Right atrium auricular region (tissue), 2 donors: ENCODE measurements at places on chromosomes 11 and 22. TPM values are rescaled to one million over a fixed set of nuclear protein-coding genes. Genes with fewer than 3 reads are reported as not detected.

DNA sequence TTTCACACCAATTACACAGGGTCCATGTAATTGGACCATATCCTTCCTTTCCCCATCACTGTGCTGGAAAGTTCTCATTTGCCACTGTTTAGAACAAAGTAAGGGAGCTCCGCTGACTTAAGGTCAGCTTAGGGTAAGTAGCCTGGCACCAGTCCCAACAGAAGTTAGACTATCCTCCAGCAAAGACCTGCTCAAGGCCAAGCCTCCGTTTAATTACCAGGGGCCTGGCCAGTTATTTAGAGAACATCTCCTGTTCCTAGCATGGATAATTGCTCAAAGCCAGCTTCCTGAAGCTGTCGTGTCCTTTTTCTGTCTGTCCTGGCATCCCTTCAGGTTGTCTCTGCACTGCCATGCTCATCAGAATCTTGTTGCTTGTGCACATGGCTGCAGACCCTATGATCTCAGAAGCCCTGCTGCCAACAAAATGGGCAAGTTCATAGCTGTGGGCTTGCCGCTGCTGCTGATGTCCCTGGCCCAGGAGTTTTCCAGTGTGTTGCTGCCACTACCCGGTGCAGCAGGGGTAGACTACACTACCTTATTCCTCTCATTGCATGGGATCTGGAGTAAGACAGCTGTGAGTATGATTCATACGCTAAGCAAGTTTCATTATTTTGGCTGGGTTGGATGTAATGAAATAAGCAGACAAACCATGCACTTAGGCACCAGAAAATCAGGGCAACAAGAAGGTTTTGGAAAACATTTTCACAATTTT is 8.1 kb downstream of the OR8A1 start:
- no peak for DNase-seq
- no peaks in the 10 kb centered on the region for H3K27me3 ChIP-seq
- H3K36me3 ChIP-seq = no peaks in the 10 kb centered on the region
- peaks cover 6% of the 10 kb centered on the region for H3K4me1 ChIP-seq
- no peak overlapping the region for H3K4me3 ChIP-seq

DNA sequence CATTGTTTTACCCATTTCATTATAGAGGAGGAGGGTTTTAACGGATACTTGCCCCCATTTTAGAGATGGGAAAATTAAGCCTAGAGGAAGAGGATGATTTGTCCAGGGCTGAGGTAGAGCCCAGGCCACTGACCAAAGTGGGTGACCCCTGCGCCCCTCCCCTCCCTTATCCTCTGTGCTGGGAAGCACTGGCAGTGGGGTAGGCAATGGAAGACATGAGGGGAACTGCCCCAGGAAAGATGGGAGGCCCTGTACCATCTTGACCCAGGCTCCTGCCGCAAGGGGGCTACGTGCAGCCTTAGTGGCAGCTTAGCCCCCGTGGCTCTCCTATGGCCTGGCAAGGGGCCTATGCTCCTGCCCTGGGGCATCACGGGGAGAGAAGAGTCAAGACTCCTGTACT is 76.4 kb upstream of the MYOD1 start:
- H3K4me1 ChIP-seq = no peaks in the 10 kb centered on the region
- H3K36me3 ChIP-seq = no peaks in the 10 kb centered on the region
- H3K27ac ChIP-seq = no peak overlapping the region
- H3K27me3 ChIP-seq = no peaks in the 10 kb centered on the region

GRCh38 chr11:72225411-72225951 is 914 bp downstream of the INPPL1 start:
- H3K27me3 ChIP-seq = no peaks in the 10 kb centered on the region
- no peaks in the 10 kb centered on the region for H3K4me1 ChIP-seq
- peaks cover 32% of the 10 kb centered on the region for H3K36me3 ChIP-seq
- peak; percentile 56 for DNase-seq
- peak overlapping the region; percentile 82 for H3K4me3 ChIP-seq

GRCh38 chr11:31816468-31817053 is 5.4 kb upstream of the PAX6 start:
- peak overlapping the region; percentile 18 for H3K4me3 ChIP-seq
- DNase-seq = no peak

DNA sequence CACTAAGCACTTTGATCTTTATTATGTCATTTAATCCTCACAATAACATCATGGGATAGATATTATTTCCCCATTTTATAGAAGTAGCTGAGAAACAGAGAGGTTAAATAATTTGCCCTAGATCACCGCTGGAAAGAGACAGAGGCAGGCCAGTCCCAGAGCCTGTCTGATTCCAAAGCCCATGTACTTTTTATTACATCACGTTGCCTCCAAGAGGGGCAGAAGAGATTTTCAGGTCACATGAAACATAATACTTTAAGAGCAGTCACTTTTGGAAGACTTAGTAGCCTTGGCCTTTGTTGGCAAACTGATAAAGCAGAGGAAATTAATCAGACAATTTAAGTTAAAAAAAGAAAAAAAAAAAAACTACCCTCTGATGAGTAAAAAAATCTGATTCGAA is 200.2 kb upstream of the ARHGAP20 start:
- DNase-seq = no peak
- no peaks in the 10 kb centered on the region for H3K4me1 ChIP-seq
- H3K27me3 ChIP-seq = no peaks in the 10 kb centered on the region
- H3K27ac ChIP-seq = no peak overlapping the region

- H3K36me3 ChIP-seq = no peaks in the 10 kb centered on the region
- no peak for DNase-seq
These were observed 64.7 kb upstream of the CDON start for GRCh38 chr11:126127284-126127845.

DNA sequence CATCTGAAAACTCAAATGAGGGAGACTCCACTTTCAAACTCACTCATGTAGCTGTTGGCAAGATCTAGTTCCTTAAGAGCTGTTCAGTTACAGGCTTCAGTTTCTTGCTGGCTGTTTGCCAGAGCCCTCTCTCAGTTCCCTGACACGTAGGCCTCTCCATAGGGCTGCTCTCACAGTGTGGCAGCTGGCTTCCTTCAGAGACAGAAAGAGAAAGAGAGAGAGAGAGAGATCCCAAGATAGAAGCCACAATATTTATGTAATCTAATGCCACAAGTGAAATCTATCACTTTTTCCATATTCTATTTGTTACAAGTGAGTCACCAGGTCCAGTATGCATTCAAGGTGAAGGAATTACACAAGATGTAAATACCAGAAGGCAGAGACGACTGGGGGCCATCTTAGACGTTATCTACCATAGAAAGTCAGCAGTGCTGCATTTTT is 168.8 kb downstream of the RCN1 start:
- no peak overlapping the region for H3K4me3 ChIP-seq
- DNase-seq = no peak
- no peaks in the 10 kb centered on the region for H3K27me3 ChIP-seq
- no peak overlapping the region for H3K27ac ChIP-seq

TRIM49 gene
- total RNA-seq = not detected

DNA sequence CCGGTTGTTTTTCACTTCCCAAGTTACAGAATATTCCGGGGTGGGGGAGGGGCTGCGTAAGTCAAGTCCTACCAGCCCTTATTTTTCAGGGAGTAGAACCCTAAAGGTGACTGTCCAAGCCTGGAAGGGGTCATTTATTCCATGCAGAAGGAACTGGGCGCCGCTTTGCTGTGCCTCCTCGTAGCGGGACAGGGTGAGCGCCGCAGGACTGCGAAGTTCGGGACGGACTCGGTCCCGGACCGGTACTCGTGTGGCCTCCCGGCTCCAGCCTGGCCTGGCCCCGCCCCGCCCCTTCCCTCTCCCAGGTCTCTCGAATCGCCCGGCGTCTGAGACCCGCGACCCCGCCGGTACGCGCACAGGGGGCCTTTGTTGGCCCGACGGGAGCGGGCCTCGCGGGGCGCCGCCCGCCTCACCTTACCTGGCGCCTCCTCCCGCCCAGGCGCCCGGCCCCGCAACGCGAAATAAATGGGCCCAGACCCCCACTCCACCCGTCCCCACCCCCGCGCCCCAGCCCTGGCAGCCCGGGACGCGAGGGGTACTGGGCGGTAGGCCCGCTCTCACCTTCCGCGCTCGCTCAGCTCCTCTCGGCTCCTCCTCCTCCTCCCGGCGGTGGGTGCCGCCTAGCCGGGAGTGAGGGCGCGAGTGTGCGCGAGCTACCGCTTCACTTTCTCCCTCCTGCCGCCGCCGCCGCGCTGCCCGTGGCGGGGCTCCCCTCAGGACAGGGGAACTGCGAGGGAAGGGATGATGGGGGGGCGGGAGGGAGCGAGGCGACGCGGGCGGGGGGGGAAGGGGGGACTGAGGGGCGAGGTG is 698 bp downstream of the PAK1 start:
- H3K4me1 ChIP-seq = peaks cover 8% of the 10 kb centered on the region
- H3K27ac ChIP-seq = peak overlapping the region; percentile 76
- no peak for DNase-seq
- no peaks in the 10 kb centered on the region for H3K27me3 ChIP-seq
- H3K36me3 ChIP-seq = no peaks in the 10 kb centered on the region

MYBPC3 gene
- total RNA-seq = 1,210 TPM

OR5P2 gene
- not detected for total RNA-seq

PLAAT2 gene
- not detected for total RNA-seq

- no peak overlapping the region for H3K27ac ChIP-seq
- peaks cover 52% of the 10 kb centered on the region for H3K36me3 ChIP-seq
- H3K4me1 ChIP-seq = peaks cover 75% of the 10 kb centered on the region
- no peak overlapping the region for H3K4me3 ChIP-seq
- DNase-seq = no peak
- no peaks in the 10 kb centered on the region for H3K27me3 ChIP-seq
These were observed 6.7 kb downstream of the SMTN start for GRCh38 chr22:31087744-31088215.

DENND6B gene
- 0.85 TPM for total RNA-seq

- peaks cover 14% of the 10 kb centered on the region for H3K36me3 ChIP-seq
- no peak for DNase-seq
These were observed 9.4 kb downstream of the LRRC75B start for GRCh38 chr22:24583221-24584165.

- no peaks in the 10 kb centered on the region for H3K27me3 ChIP-seq
- no peak for DNase-seq
- no peak overlapping the region for H3K27ac ChIP-seq
- no peaks in the 10 kb centered on the region for H3K4me1 ChIP-seq
These were observed 24.7 kb upstream of the ANGPTL5 start for GRCh38 chr11:101940901-101941520.

DUSP8 gene
- 24.5 TPM for total RNA-seq

- no peaks in the 10 kb centered on the region for H3K4me1 ChIP-seq
- peak overlapping the region; percentile 96 for H3K27ac ChIP-seq
- H3K36me3 ChIP-seq = peaks cover 8% of the 10 kb centered on the region
- H3K27me3 ChIP-seq = no peaks in the 10 kb centered on the region
- peak overlapping the region; percentile 88 for H3K4me3 ChIP-seq
These were observed 860 bp downstream of the PRMT3 start for GRCh38 chr11:20388096-20389055.

- peak; percentile 4 for DNase-seq
- no peaks in the 10 kb centered on the region for H3K4me1 ChIP-seq
- no peak overlapping the region for H3K4me3 ChIP-seq
- no peak overlapping the region for H3K27ac ChIP-seq
These were observed 56.8 kb upstream of the SHANK2 start for GRCh38 chr11:71309181-71309580.

WNT11 gene
- 6.8 TPM for total RNA-seq

DNA sequence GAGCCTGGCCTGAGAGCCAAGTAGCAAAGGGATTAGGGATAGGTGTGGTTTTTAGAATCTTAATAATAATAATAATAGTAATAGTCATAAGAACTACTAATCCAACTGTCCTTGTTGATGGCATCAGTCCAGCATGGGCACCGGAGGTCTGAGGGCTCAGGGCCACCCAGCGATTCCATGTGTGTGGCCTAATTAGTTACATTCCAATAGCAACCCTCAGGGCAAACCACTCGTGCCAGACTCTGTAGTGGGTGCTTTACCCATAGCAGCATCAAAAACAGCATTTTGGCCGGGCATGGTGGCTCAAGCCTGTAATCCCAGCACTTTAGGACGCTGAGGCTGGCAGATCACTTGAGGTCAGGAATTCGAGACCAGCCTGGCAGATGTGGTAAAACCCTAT is 19.0 kb upstream of the MYH9 start:
- H3K27me3 ChIP-seq = no peaks in the 10 kb centered on the region
- H3K36me3 ChIP-seq = no peaks in the 10 kb centered on the region
- H3K4me1 ChIP-seq = peaks cover 17% of the 10 kb centered on the region
- H3K4me3 ChIP-seq = no peak overlapping the region

DNA sequence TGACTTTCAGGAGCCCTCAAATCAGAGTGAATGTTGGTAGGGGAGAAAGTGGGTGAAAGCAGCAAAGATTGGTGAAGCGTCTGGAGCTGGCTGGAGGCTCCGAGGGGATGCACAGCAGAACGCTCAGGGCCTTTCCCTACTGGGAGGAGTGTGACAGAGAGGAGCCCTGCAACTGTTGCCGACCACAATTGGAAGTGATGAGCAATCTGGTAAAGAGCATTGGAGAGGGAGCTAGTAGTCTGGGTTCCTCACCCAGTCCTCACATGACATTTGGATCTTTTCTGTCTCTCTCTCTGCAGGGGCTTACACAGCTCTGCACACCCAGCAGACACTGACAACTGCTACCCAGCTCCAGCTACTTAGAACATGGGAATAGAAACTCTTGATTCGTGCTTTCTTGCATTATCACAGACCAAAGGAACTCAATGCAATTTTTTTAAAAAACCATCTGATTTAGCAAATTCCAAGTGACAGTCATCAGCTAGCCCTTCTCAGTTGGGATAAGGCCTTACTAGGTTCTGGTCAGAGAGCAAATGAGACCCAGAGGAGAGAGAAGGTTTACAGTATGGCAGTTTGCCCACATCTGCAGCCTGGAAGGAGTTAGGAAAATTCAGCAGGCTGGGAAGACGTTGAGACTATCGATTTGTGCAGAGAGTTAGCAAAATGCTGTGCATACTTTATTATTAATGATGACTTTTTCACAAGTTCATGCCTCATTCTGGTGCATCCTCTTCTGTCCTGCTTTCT is 278.0 kb upstream of the PLET1 start:
- H3K4me3 ChIP-seq = no peak overlapping the region
- no peak for DNase-seq
- no peaks in the 10 kb centered on the region for H3K27me3 ChIP-seq
- no peaks in the 10 kb centered on the region for H3K36me3 ChIP-seq

- DNase-seq = no peak
- no peak overlapping the region for H3K4me3 ChIP-seq
- H3K27me3 ChIP-seq = no peaks in the 10 kb centered on the region
- no peak overlapping the region for H3K27ac ChIP-seq
These were observed 44.2 kb downstream of the PPFIA1 start for GRCh38 chr11:70314730-70315129.

- H3K4me1 ChIP-seq = peaks cover 23% of the 10 kb centered on the region
- DNase-seq = no peak
- H3K4me3 ChIP-seq = no peak overlapping the region
- no peaks in the 10 kb centered on the region for H3K27me3 ChIP-seq
- no peak overlapping the region for H3K27ac ChIP-seq
- peaks cover 13% of the 10 kb centered on the region for H3K36me3 ChIP-seq
These were observed 6.2 kb downstream of the ME3 start for GRCh38 chr11:86666193-86666592.

GRCh38 chr11:103959279-103959942 is 77.0 kb upstream of the DDI1 start:
- H3K4me1 ChIP-seq = no peaks in the 10 kb centered on the region
- H3K27me3 ChIP-seq = no peaks in the 10 kb centered on the region
- H3K4me3 ChIP-seq = no peak overlapping the region
- DNase-seq = no peak
- H3K27ac ChIP-seq = no peak overlapping the region
- no peaks in the 10 kb centered on the region for H3K36me3 ChIP-seq
